NCI-H446 treated with DMSO at 0.1 percent for 48 hours (cell line): ENCODE measurements at places on chromosomes 13 and 19.

GRCh38 chr13:44169018-44169911, 204.4 kb upstream of the SERP2 start:
- DNase-seq, result no peak

DNA sequence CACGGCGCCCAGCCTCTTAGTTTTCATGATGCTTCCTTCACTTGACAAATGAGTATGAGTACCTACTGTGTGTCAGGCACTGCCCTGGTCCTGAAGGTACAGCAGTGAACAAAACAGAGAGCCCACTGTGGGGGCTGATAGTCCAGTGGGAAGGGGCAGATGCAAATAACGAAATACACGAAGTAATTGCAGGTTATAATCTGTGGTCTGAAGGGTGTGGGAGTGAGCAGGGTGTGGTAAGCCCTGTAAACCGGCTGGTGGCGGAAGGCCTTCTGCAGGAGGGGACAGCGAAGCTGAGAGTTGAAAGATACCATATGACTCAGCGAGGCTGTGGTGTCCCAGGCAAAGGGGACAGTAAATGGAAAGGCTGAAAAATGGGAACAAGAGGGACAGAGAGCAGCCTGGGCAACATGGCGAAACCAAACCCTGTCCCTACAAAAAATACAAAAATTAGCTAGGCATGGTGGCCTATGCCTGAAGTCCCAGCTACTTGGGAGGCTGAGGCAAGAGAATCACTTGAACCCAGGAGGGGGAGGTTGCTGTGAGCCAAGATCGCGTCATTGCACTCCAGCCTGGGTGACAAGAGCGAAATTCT, 60.5 kb downstream of the MAP4K1 start:
- no peak for DNase-seq

DNA sequence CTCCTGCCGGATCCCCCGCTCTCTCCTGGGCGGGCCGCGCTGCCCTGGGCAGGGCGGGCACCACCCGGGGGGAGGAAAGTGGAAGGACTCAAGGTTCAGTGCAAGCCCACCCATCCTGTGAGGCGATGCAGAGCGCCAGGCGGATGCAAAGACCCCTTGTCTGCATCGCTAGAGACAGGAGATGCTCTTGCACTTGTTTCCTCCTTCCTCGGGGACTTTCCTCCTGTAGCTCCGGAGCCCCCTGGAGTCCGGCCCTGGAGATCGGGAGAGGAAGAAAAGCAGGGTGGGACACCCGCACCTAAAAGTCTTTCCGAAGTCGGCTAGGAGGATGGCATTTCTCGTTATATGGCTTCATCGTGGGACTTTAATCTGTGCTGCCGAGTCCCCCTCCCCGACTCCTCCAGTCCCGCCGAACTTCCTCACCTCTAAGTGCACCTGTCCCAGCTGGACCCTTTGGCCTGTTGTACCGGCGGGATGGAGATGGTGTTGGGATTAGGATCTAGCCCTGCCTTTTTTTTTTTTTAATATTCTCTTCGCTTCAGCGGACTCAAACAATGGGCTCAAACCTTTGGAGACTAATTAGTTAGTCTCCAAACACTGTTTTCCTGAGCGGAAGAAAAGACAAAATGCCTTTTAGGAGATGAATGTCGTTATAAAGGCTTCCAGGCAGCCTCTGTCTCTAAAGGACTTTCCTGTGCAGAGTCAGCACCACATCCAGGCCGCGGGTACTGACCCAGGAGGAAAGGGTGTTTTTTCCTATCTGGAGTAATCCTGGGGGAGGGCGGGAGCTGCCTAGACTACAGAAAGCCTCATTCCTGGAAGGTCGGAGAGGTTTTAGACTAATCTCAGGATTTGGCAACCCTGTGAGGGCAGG, 725 bp downstream of the FAM124A start:
- DNase-seq, result no peak

DNA sequence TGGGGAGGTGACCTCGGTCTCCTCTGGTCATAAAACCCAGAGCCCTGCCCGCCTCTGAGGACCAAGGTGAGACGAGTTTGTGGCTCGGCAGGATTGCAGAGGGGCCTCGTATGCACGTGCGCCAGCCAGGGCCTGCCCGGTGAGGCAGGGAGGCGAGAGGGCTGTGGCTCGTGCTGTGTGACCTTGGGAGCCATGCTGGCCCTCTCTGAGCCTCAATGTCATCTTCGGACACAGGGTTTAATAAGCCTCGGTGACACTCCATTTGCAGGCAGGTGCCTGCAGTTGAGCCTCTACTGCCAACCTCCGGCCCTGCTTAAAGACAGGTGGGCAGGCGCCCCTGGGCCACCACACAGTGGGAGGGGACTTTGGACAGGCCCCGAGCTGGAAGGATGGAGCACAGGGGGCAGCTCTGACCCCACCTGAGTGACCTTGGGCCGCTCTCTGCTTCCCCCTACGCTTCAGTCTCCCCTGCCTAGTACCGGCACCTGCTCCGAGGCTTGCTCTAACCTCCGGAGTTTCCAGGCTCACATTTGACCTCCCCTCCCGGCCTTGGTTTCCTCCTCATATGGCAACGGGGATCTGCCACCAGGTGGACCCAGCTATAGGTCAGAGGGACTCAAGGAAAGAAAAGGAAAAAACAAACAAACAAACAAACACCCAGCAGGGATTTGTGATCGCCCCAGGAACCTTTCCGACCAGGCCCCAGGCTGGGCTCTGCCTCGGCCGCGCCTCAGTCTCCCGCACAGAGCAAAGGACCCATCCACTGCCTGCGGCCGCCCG, 3.1 kb downstream of the ZBTB7A start:
- no peak for DNase-seq

- no peak for DNase-seq
Measured at GRCh38 chr13:29182216-29182615, 362.1 kb downstream of the MTUS2 start.

GRCh38 chr13:44198826-44199225, 174.8 kb upstream of the SERP2 start:
- DNase-seq, result no peak

DNA sequence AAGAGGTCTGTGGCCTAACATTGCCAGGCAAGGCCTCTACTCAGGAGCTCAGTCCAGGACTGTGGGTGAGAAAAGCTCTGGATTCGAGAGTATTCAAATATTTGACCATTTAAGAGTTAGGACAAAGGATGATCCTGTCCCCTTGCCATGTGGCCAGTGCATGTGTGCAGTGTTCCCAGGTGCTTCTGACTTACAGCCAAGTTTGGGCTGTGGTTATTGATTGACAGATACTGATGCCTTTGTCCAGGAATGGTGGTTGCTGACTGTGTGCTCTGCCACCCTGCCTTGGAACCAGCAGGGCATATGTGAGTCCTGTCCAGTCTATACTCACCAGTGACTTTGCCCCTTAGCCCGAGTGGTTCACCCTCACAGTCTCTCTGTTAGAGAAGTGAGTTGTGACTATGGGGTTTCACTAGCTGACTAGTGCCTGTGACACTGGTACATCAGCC, 51.9 kb downstream of the GARRE1 start:
- DNase-seq, result no peak

- DNase-seq, result no peak
Measured at GRCh38 chr13:53357582-53357981, 329.0 kb downstream of the OLFM4 start.

- no peak for DNase-seq
Measured at GRCh38 chr19:5977222-5977784, 637 bp downstream of the RANBP3 start.

- DNase-seq, result peak; percentile 99
Measured at GRCh38 chr19:2982983-2983350, 5.6 kb downstream of the TLE6 start.

- DNase-seq, result no peak
Measured at GRCh38 chr19:35395382-35396199, 24.7 kb downstream of the GPR42 start.

GRCh38 chr19:55670280-55671053, 4.6 kb upstream of the EPN1 start:
- DNase-seq, result no peak
